ENCODE measurements at places on chromosomes 11 and 22.
A peak's percentile ranks its signal among the peaks of the same experiment; 100 is the strongest.

DNA sequence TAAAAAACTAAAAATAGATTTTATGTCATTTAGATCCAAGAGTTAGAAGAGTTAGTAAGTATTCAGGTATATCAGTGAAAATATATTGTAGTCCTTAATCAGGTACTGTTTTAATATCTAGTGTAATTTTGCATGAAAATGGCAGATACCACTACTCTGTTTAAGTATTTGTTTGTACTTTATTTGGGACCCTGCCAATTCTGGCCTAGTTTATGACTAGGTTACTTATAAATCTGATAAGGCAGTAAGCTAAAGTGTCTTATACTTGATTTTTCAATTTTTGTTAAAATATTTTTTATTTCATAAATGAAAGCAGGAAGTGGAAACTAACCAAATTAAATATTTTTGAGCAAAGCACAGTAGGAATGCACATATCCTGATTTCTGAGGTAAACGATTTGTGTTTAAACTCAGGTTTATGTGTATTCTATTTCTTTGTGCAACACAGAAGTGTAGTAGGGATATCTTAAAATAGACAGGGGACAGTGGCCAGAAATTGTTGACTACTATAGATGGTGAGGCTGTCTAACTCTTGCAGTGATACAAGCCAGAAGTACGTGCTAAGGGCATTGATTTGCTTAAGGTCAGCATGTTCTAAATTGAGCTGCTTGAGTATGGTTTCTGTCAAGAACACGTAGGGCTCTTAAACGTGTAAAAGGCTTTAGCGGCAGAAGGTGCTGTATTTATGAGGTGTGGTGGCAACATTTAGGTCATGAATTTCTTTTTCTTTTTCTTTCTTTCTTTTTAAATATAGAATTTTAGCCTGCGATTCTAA is 34.0 kb downstream of the HIPK3 start:
- no peak for DNase-seq

DNA sequence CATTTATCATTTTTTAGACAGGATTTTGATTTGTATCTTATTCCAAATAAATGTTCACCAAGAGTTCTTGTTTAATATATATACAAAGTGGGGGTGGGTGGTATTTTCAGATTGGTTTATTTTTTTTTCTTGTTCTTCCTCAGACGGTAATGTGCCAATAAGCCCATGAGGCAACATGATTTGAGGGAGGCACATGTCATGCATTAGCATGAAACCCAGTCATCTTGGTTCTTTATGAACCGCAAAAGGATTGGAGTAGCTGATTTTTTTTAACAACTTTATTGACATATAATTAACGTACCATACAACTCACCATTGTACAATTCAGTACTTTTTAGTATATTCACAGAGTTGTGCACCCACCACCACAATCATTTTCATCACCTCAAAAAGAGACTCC is 2.7 kb downstream of the BCL2L13 start:
- no peak for DNase-seq

GRCh38 chr11:123384116-123384515 is 46.0 kb upstream of the GRAMD1B start:
- DNase-seq = no peak

- no peak for DNase-seq
Measured at GRCh38 chr11:1333091-1333772, 23.8 kb upstream of the TOLLIP start.

GRCh38 chr22:50608996-50609395 is 8.4 kb downstream of the MAPK8IP2 start:
- no peak for DNase-seq

DNA sequence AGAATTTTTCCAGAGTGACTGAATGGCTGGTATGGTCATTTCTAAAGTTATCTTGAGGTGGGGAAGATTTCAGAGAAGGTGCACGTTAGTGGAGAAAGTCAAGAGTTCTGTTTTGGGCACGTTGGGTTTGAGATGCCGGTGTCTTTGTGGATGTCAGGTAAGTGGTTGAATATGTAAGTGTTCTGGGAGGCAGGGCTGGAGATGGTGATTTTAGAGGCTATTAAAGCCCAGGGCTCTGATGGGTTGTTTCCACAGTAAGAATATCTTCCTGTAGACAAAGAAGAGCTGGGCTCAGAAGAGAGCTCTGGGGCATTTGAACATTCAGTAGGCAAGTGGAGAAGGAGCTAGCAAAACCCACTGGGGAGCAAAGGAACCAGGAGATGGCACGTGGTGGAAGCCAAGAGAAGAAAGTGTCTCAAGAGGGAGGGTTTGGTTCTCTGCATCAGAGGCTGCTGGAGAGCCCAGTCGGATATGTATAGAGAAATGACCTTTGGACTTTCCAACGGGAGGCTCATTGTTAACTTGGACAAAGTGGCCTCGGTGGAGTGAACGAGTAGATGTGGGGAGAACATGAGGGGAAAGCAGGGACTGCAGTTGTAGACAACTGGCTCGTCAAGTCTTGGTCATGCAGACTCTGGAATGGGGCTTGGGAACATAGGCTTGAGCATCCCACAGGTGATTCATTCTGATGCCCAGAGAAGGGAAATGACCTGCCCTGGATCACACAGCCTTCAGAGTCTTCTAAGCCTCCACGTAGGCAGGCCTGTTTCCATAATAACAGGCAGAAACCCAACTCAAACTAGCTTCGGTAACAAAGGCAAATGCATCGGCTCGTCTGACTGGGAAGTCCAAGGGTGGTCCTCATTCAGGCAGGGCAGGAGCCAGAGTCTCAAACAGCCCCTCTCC is 98.4 kb upstream of the PARVA start:
- DNase-seq = no peak

DNA sequence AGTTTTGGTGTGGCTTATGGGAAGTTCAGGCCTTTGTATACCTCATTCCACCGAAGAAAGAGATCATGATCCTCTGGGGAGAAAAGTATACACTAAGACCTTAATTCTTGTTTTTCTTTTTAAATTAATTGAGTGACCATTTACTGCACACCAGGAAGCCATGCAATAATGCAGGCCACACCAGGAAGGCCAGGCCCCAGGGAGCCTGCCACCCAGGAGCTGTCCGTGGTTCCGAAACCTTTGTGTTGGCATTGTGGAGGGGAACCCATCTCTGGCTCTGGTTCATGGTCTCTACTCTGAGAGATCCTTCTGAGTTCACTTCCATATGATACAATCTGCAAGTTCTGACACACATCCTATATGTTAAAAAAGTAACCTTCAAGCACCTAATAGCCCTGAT is 291.8 kb downstream of the MIAT start:
- peak; percentile 8 for DNase-seq

DNA sequence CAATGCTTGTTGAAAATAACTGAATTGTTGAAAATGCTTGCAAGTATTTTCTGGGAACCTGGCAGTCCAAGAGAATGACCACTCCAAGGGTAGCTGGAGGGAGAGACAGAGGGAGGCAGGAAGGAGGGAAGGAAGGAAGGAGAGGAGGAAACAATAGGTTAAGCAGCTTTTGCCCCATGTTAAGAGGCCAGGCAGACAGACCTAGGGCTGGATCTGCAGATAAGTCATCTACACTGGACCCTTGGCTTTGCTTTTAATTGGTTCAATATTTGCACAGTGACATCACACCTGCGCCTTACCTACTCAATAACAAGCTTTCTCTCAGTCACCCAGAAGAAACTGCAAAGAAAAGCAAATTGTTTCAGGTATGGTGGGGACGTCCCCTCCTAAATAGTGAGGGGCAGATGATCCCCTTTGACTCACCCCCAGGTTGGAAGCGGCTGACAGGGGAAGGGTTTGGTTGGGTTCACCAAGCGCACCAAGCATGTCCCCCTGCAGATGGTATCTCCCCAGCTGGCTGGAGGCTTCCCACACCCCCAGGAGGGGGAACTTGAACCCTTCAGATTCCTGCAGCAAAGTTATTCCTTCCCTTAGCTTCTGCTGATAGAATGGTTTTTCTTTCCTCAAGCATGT is 24.3 kb downstream of the MYH9 start:
- no peak for DNase-seq

DNA sequence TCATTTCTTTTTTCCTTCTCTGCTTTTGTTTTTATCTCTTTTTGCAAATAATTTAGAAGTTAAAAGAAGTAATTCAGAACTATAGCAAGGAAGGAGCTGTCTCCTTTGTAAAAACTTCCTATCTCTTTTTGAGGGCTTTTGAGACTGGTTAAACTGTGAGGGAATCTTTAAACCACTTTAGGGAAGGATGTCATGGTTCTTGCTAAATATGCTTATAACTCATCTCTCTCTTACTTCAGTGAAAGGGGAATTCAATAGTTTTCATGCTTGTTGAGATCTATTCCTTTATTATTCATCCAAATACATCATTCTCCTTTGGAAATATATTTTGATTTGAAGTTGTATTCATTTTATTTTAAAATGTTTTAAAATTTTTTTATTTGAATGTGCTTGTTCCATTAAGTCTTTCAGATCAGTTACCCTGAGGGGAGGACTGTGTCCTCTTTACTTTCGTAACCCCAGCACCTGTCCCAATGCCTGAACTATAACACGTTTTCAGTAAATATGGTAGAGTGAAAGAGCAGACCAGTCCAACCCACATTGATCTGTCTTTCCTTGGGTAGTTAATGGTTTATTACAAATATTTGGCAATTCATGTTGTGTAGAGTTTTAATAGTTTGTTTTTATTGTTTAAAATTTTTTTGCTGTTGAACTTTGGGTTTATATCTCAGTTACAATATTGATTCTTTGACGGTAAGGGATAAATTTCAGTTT is 27.5 kb downstream of the AMOTL1 start:
- DNase-seq = no peak

DNA sequence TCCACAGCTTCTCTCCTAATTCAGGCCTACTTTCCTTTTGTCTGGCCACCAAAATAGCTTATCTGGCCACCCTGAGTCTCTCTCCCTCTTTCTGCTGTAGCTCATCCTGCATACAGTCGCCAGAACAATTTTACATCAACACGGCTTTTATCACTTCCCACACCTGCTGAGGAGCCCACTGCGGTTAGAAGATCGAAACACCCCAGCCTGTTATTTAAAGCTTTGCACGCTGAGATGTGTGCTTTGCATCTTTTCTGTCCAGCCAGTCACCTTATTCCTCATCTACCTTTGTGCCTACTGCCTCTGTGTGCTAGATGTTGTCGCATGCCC is 96.0 kb downstream of the COMMD9 start:
- no peak for DNase-seq

Data from RWPE1 (cell line).